ENCODE measurements at places on chromosomes 4 and X.

DNA sequence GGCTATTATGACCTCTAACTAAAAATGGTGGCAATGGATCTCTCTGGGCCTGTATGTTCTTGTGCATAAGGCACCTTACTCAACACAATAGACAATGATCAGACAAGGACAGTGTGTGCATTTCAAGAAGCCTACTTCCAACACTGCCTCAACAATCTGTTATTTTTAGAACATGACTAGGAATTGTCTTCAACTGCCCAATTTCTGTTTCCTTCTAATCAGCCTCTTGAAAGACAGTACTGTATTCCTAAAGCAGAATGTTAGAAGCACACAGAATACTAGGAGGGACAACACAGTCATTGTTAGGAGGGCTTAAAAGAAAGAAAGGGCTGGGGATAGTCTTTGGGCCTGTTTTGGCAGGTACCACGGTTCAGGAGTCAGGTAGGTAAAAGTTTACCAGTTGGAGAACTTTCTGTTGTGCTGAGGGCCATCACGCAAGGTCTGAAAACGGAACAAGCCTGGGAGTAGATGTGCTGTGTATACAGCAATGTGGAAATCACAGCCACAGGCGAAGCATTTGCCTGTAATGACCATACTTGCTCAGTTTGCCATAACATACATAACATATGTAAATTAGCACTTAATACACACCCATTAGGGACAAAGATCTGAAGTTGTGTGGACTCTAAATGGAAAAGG lies 100.8 kb upstream of the ATXN3L start:
- H3K27ac ChIP-seq = no peak overlapping the region
- H3K27me3 ChIP-seq = no peaks in the 10 kb centered on the region
- H3K4me1 ChIP-seq = no peaks in the 10 kb centered on the region
- no peak overlapping the region for H3K4me3 ChIP-seq
- no peak for DNase-seq

- H3K27ac ChIP-seq = no peak overlapping the region
- H3K36me3 ChIP-seq = no peaks in the 10 kb centered on the region
- no peaks in the 10 kb centered on the region for H3K4me1 ChIP-seq
- H3K4me3 ChIP-seq = no peak overlapping the region
- no peaks in the 10 kb centered on the region for H3K27me3 ChIP-seq
Observed at GRCh38 chrX:155632431-155633100, 19.8 kb upstream of the TMLHE start.

GRCh38 chrX:51798701-51799100 lies 55.5 kb downstream of the GSPT2 start:
- no peak for DNase-seq
- no peaks in the 10 kb centered on the region for H3K4me1 ChIP-seq

DNA sequence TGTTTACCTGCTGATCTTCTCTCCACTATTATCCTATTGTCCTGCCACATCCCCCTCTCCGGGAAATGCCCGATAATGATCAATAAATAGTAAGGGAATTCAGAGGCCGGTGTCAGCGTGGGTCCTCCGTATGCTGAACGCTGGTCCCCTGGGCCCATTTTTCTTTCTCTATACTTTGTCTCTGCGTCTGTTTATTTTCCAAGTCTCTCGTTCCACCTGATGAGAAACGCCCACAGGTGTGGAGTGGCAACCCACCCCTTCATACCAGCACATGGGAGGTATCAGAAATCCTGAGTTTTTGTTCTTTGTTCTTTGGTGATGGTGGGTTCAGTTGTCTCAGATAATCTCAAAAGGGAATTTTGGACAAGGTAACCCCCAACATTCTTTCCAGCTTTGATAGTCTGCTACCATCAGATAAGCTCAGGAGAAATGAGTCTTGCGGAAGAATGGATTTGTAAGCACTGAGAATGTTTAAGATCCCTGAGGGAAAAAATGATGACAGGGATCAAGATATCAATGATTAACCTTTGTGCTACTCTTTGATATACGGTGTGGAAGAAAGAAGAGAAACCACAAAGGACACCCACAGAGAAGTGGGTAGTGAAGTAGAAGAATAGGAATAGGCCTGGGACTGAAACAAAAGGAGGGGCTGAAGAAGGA lies 117.9 kb downstream of the CEP44 start:
- no peak overlapping the region for H3K4me3 ChIP-seq
- no peak for DNase-seq
- H3K4me1 ChIP-seq = peaks cover 7% of the 10 kb centered on the region
- no peak overlapping the region for H3K27ac ChIP-seq

DNA sequence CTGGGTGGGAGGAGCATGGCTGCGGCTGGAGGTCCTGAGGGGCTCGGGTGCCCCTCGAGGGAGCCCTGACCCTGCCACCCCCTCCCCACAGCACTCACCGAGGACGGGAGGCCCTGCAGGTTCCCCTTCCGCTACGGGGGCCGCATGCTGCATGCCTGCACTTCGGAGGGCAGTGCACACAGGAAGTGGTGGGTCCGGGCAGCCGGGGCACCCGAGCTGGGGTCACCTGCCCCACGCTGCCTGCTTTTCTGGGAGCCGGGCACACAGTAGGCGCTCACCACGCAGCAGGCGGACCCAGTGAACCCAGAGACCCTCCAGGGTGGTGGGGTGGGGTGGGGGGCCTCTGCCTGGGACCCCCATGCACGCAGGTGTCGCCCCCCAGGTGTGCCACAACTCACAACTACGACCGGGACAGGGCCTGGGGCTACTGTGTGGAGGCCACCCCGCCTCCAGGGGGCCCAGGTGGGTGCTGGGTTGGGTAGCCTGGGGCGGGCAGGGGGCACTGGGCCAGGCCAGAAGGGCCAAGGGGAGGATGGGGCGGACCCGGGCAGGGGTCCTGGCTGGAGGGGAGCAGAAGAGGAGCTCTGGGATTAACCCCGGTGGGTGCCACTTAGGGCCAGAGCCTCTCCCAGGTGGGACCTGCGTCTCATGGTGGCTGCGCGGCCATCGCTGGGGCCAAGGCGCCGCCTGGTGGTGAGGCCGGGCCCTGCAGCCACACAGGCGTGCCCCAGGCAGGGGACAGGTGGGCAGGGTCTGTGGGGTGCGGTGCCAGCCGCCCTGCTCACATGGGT lies 1.4 kb downstream of the HGFAC start:
- H3K36me3 ChIP-seq = no peaks in the 10 kb centered on the region
- DNase-seq = no peak
- peaks cover 16% of the 10 kb centered on the region for H3K4me1 ChIP-seq
- no peak overlapping the region for H3K27ac ChIP-seq

DNA sequence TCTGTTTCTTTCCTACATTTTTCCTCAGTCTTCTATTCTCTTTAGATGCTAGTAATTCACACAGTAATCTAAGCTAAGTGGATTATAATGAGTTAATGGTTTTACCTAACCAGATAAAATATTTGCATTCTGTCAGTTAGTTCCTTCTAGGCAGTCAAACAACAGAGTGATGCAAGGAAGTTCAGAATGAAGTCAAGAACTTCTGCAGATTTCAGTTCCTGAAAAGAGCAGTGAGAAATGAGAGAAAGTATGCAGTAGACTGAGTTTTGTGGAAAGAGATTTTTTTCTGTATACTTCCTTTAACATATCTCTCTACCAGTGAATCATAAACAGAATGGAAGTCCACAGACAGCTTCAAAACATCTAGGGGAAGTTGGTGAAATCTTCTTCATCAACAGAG lies 774.0 kb upstream of the POU3F4 start:
- no peaks in the 10 kb centered on the region for H3K27me3 ChIP-seq
- no peak overlapping the region for H3K27ac ChIP-seq
- H3K4me1 ChIP-seq = no peaks in the 10 kb centered on the region

GRCh38 chr4:54067166-54067565 lies 2.8 kb upstream of the CHIC2 start:
- no peaks in the 10 kb centered on the region for H3K36me3 ChIP-seq
- no peak overlapping the region for H3K4me3 ChIP-seq
- H3K27ac ChIP-seq = no peak overlapping the region
- no peaks in the 10 kb centered on the region for H3K27me3 ChIP-seq
- peaks cover 13% of the 10 kb centered on the region for H3K4me1 ChIP-seq

DNA sequence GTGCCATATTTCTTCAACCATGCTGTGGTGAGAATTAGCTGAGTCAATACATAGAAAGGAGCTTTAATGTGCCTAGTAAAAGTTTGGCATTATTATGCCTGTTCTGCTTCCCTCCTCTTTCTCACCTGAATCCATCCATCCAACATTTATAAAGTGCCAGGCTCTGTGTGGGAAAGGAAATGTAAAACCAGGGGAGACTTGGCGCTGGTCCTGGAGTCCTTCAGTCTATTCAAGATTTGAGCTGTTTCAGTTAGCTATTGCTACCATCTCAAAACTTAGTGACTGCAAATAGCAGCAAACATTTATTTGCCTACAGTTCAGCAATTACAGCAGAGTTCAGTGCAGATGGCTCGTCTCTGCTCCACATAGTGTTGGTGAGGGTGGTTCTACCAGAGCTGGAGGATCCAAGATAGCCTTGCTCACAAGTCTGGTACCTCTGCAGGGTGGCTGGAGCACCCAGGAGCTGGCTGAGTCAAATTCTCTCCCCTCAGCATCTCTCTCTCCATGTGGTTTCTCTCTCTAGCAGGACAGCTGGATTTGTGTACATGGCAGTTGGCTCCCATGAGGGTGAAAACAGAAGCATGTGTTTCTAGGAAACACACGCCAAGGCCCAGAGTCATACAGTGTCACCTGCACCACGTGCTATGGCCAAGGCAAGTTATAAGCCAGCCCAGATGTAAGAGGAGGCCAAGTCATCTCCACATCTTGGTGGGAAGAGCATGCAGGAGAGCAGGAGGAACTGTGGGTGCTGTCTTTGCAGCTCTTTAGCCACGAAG lies 77.3 kb downstream of the FHDC1 start:
- H3K27ac ChIP-seq = no peak overlapping the region
- H3K27me3 ChIP-seq = no peaks in the 10 kb centered on the region
- no peaks in the 10 kb centered on the region for H3K36me3 ChIP-seq
- H3K4me1 ChIP-seq = no peaks in the 10 kb centered on the region
- DNase-seq = no peak
- no peak overlapping the region for H3K4me3 ChIP-seq

DNA sequence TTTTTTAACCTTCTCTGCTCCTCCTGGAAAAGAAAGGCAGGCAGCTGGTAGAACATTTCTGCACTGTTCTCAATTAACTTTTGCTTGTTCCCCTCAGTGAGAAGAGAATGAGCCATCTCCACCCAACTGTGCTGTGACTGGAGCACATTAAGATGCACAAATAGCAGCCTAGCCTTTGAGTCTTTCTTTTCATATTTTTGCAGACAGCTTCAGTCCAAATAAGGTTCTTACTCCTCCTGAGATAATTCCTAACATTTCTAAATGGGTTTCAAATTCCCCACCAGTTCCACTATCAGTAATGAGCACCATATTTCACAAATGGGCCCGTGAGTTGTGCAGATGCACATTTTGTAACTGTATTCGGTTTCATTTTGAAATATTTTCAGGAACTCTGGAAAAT lies 118.6 kb downstream of the SPCS3 start:
- no peaks in the 10 kb centered on the region for H3K27me3 ChIP-seq
- H3K4me1 ChIP-seq = peaks cover 5% of the 10 kb centered on the region
- H3K27ac ChIP-seq = no peak overlapping the region

- H3K4me3 ChIP-seq = no peak overlapping the region
- no peak for DNase-seq
- no peaks in the 10 kb centered on the region for H3K27me3 ChIP-seq
- no peaks in the 10 kb centered on the region for H3K4me1 ChIP-seq
- H3K36me3 ChIP-seq = peaks cover 12% of the 10 kb centered on the region
- H3K27ac ChIP-seq = no peak overlapping the region
Observed at GRCh38 chr4:139436122-139436521, 17.8 kb upstream of the RAB33B start.

- no peak overlapping the region for H3K4me3 ChIP-seq
- no peak overlapping the region for H3K27ac ChIP-seq
- DNase-seq = no peak
- no peaks in the 10 kb centered on the region for H3K27me3 ChIP-seq
Observed at GRCh38 chrX:96126182-96126581, 558.5 kb upstream of the DIAPH2 start.

DNA sequence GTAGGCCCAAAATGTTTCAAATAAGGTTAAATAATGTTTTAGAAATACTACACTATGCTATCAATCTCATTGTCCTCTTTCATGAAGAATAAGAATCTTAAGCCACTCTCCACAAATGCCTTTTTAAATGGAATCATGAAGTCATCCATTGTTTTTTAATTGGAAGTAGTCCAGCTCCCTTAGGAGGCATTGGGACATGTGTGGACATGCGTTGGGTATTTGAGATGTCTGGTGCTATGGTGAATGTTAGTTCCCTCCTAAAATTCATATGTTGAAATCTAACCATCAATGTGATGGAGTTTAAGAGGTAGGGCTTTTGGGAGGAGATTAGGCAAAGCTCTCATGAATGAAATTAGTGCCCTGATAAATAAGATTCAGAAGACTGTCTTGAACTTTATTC lies 289.0 kb downstream of the C4orf33 start:
- no peaks in the 10 kb centered on the region for H3K36me3 ChIP-seq
- no peak for DNase-seq
- H3K27ac ChIP-seq = no peak overlapping the region
- H3K27me3 ChIP-seq = no peaks in the 10 kb centered on the region
- H3K4me1 ChIP-seq = no peaks in the 10 kb centered on the region

GRCh38 chr4:120960656-120961267 lies 38.2 kb upstream of the PRDM5 start:
- no peaks in the 10 kb centered on the region for H3K27me3 ChIP-seq
- H3K4me3 ChIP-seq = no peak overlapping the region
- no peak overlapping the region for H3K27ac ChIP-seq

DNA sequence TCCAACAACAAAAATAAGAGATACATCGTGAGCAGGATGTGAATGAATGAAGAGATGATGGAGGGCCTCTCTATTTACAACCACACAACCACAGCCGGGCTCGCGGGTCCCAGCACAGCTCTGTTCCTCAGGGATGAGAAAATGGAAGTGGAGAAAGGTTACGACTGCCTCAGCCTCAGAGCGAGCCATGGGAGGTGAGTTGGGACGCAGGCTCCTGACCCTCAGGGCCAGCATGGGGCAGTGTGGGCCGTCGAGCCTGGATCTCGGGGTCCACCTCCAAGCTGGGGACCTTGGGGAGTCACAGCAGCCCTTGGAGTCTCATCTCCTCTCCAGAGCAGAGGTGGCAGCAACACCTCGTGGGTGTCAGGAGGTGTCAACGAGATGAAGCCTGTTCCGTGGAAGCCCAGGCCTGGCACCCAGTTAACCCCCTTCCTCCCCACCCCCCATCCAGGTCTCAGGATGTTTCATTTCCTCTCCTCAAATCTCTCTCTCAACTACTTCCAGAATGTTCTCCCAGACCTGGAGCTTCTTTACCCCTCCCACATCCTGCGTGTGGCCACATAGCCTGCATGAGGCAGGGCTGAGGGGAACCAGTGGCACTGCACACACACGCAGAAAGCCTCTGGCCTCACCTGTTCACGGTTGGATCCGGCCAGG lies 25.9 kb downstream of the C4orf50 start:
- DNase-seq = no peak
- H3K4me1 ChIP-seq = peaks cover 7% of the 10 kb centered on the region
- peaks cover 19% of the 10 kb centered on the region for H3K27me3 ChIP-seq
- no peaks in the 10 kb centered on the region for H3K36me3 ChIP-seq
- no peak overlapping the region for H3K27ac ChIP-seq
